ENCODE measurements at places on chromosomes 6 and 20.

DNA sequence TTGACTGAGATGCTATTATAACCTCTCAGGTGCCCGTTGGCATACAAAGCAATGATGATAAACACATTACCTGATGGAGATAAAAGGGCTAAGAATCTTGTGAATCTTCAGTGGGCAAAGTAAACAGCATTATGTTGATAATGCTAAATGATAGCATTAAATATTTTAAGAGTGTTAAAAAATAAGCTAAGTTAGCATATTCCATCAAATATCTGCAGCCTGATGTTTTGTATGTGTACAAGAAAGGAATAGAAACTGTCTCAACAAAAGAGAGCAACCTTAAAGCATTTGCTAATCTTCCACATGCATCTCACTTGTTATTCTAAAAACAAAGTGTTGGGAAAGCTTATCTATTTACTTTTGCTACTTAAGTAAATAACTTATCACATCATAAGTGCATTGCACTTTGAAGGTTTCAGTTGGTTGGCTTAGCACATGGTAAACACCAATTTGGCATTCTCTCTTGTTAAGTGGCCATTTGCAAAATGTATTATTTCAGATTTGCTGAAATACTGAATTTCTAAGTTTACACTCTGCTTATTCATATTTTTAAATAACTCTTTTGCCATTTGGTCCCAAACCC is 151.6 kb downstream of the SYNDIG1 start:
- no peak for DNase-seq

DNA sequence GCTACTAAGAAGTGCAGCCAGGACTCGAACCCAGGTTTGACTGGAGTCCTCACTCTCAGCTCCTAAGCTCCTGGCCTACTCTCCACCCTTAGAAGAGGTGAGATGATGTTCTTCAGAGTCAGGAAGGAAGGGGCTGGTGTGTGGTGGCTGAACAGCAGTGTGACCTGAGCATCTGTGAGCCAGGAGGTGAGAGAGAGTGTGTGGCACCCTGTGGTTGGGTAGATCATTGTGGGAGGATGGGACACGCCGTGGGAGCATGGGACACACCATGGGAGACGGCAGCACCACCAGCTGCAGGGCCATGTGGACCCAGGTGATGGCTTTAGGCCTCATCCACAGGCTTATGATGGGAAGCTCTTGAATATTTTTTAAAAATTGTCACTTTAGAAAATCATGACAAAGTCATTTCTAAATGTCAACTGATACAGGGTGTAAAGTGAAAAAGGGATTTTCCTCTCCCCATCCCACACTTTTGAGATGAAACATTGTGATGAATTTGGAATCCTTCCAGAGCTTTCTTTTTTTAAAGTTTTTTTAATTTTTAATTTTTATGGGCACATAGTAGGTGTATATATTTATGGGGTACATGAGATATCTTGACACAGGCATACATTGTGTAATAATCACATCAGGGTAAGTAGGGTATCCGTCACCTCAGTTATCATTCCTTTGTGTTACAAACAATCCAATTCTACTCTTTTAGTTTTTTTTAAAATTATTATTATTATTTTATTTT is 31.6 kb downstream of the SRC start:
- DNase-seq: no peak

DNA sequence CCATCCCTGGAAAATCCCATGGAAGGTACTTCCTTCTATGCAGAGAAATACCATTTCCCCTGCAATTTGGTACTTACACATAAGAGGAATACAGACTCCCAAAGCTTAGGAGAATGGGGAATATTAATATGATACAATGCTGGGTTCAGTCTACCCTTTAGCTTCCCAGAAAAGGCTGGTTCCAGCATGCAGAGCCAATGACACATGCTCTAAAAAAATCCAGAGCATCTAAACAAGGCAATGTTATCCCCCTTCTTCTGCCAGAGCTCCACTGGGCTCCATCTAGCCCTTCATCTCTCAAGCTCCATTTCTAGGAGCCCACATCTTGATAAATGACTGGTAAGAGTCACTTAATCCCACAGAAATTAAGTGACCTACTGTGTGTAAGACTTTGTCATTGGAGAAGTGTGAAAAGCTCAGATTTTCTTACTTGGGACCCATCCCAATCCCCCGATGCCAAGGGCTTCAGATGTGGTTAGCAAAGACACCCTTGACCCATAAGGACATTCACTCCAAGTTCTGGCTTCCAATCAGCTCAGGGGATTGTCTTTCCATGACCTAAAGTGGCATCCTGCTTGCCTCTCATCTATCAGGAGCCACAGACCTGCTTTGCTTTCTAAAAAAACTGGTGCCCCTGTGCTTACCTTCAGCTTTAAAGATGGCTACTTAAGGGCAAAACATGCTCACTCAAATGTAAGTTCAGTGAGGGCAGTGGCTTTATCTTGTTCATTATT is 137.5 kb downstream of the UNC5CL start:
- no peak for DNase-seq

GRCh38 chr20:40604416-40604815 is 84.6 kb downstream of the MAFB start:
- no peak for DNase-seq

- DNase-seq: no peak
Observed at GRCh38 chr6:115441651-115442050, 619.0 kb downstream of the FRK start.

DNA sequence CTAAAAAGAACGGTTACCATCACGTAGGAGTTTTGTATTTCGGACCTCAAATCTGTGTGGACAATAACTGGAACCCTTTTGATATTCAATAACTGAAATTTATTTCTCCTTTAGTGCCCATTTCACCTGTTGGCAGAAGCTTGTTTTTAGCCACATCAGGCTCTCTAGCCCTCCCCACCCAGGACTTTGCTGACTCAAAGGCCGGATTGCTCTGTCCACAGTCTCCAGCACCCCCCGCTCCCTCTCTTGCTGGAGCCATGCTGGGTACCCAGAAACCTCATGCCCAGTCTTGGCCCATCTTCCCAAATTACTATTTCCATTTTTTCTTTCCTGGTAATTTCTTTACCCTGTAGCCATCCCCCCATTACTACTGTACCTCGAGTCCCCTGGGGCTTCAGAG is 55.8 kb upstream of the DUSP22 start:
- DNase-seq: no peak

DNA sequence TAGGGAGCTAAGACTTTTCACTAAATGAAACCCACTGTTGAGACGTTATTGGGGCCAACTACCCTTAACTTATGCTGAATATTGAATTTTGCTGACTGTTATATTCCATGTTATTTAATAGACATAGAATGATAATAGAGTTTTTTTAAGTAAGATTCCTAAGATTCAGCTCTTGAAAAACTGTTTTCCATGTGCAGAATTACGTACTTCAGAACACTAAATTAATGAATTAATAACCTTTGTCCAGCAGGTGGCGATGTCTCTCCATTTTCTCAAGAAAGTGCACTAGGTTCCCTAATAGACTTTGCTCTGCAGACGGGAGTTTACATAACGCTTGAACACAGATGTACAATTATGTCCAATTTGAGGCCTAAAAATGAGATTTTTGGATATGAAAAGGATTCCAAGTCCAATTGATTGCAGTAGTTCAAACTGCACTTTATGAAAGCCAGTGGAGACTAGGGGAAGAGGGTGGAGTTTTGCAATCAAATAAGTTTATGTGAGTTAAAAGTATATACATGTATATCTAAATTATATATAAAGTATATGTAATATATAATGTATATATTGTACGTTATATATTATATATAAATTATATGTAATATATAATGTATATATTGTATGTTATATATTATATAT is 282.1 kb downstream of the UST start:
- no peak for DNase-seq

DNA sequence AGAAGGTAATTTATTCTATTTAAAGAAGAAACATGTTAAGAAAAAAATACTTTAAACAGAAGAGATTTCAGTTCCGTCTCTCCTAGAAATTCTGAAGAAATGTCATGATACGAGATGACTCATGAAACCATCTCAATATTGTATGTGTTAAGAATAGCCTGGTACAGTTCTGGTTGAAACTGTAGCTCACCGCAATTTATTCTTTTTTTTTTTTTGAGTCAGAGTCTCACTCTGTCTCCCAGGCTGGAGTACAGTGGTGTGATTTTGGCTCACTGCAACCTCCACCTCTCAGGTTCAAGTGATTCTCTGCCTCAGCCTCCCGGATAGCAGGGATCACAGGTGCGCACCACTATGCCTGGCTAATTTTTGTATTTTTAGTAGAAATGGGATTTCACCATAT is 103.3 kb downstream of the ARHGAP18 start:
- DNase-seq: no peak

DNA sequence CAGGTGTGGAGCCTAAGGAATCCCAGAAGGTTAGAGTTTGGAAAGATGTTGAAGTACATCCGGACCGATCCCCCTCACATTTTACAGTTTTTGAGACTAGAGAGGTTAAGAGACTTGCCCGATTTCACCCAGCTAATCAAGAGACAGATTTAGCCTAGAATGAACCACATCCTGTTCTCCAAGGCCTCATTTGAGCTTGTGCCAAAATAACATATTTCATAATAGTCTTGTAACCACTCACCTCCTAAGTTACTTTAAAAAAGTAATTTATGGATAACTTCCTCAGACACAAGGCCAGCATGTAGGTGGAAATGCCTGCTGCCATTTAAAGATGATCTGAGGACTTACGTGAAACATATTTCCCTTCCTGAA is 39.8 kb upstream of the ARHGAP18 start:
- no peak for DNase-seq

- DNase-seq: peak; percentile 97
Observed at GRCh38 chr20:64255361-64256281, at the start of gene PCMTD2. Gene PCMTD2, plus strand, starts transcription at chr20:64255748. Its CDS starts 4,218 bp downstream, at chr20:64259966.

- DNase-seq: no peak
Observed at GRCh38 chr6:145206247-145206907, 528.9 kb downstream of the EPM2A start.

DNA sequence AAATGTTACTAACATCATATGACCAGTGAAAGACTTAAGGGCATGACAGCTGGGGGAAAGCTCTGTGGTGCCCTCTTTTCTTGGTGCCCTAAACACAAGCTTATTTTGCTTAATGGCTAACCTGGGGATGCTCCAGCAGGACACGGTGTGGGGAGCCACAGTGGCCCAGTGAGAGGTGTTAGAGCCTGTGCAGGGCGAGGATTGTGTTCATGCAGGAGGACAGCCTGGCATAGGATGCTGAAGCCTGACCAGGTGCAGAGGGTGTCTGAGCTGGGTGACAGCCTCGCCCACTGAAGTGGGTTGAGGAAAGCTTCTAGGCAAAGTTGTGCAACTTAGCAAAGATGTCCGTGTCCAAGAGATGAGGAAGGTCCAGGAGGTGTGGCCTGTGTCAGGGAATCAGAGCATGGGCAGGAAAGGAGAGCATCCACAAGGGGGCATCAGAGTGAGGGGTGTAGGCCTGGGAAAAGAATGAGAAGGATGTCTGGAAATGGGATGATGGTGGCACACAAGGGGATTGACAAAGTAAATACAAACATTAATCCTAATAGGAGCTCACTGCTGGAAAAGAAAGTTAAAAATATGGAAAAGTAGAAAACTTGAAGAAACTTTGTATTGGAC is 33.9 kb downstream of the SLC17A4 start:
- DNase-seq: no peak

DNA sequence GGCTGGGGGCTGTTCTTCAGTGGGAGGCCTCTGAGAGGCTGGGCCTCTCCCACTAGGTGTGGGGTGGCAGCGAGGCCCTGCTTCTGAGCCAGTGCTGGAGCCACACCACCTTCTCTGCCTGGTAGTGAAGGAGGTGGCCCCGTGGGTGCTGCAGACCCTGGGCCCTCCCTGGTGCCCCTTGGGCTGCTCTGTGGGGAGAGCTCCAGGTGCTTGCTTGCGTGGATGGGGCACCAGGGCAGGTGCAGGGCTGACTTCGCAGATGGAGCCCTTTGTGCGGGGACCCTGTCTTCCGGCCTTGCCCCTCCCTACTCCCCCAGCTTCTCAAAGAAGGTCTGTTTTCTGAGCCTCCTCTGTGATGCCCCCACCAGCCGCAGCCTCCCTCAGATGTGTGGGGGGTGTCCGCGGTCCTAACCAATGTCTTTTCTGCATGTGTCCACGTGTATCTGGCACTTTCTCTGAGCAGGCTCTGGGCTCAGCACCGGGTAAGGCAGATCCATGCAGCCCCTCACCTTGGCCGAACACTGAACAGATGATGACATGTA is 17.2 kb upstream of the MYT1 start:
- no peak for DNase-seq

- DNase-seq: no peak
Observed at GRCh38 chr6:116424001-116424400, 37.2 kb upstream of the CALHM6 start.

DNA sequence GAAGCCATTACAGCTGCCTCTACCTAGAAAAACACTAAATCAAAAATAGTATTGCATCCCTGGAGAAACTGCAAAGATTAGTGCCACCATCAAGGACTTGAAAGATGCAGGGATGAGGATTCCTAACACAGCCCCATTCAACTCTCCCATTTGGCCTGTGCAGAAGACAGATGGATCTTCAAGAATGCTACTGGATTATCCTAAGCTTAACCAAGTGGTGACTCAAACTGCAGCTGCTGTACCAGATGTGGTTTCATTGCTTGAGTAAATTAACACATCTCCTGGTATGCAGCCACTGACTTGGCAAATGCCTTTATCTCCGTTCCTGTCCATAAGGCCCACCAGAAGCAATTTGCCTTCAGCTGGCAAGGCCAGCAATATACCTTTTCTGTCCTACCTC is 117.4 kb downstream of the TBC1D32 start:
- no peak for DNase-seq

- no peak for DNase-seq
Observed at GRCh38 chr6:105817370-105817769, 268.8 kb upstream of the PRDM1 start.

DNA sequence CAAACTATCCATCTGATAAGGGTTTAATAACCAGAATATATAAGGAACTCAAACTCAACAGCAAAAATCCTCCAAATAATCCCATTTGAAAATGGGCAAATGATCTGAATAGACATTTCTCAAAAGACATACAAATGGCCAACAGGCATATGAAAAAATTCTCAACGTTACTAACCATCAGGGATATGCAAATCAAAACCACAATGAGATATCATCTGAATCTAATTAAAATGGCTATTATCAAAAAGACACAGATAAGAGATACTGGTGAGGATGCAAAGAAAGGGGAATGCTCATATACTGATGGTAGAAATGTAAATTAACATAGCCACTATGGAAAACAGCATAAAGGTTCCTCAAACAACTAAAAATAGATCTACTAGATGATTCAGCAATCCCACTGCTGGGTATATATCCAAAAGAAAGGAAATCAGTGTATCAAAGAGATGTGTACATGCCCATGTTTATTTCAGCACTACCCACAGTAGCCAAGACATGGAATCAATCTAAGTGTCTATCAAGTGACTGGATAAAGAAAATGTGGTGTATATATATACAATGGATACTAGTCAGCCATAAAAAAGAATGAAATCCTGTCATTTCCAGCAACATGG is 6.1 kb upstream of the BRD2 start:
- no peak for DNase-seq

- no peak for DNase-seq
Observed at GRCh38 chr20:22795871-22796270, 211.5 kb upstream of the FOXA2 start.

DNA sequence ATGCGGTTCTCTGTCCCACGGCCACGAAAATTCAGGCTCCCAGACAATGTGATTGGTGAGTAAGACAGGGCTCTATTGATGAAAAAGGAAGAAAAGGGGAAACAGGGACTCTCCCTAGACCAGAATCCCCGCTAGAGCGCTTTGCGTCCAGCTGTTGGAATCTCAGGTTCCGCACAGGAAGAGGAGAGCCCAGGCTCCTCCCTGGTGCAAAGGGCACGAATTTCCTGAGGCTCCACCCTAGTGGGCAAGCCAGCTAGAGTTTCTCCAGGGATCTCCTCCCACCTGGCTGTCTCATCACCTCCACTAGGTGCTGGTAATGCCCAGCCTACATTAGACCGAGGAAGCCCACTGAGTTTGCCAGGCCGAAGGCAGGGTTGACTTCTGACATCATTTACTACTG is 135.9 kb upstream of the SOX4 start:
- no peak for DNase-seq
